ENCODE measurements at places on chromosomes 2 and 18.

GRCh38 chr18:30623401-30624065 lies 419.0 kb downstream of the DSC3 start:
- no peak for DNase-seq

DNA sequence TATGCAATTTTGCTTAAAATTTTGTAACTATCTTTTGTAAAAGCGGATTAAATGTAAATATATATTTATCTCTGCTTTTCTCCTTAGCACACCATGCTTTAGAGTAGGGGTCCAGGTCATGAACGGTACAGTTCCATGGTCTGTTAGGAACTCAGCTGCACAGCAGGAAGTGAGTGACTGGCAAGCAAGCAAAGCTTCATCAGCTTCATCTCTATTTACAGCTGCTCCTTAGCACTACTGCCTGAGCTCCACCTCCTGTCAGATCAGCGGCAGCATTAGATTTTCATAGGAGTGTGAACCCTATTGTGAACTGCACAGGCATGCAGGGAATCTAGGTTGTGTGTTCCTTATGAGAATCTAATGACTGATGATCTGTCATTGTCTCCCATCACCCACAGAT lies 959.0 kb upstream of the SLC39A10 start:
- no peak for DNase-seq

- no peak for DNase-seq
Observed at GRCh38 chr2:222591661-222592060, 64.2 kb downstream of the FARSB start.

- DNase-seq = no peak
Observed at GRCh38 chr2:118710481-118710880, 137.0 kb downstream of the EN1 start.

Data from nucleus accumbens (tissue), 56 donors.